ENCODE measurements at places on chromosomes 7 and 10.

DNA sequence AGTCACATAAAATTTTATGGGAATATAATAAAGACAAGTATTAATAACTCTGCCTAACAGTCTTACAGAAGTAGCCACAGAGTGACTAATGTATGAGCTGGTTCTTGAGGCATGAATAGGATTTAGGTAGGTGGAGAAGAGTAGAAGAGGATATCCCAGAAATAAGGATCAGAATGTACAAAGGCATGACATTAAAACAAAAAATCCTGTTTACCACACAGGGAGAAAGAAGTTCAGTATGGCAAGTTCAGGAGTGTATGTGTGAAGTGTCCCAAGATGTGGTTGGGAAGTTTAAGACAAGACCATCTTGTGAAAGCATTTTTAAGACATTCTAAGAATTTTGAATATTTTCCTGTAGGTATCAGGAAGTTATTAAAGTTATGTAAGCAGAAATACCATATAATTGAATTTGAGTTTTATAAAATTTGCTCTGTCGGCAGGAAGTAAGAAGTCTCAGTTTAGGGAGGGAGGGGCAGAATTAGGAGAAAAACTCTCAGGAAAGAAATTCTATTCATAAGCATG lies 64.7 kb upstream of the CAV2 start:
- no peak for DNase-seq

GRCh38 chr7:95225301-95225700 lies 99.0 kb downstream of the PON1 start:
- DNase-seq, result no peak

GRCh38 chr7:100418930-100419659 lies 9.4 kb downstream of the ZCWPW1 start:
- DNase-seq, result no peak

DNA sequence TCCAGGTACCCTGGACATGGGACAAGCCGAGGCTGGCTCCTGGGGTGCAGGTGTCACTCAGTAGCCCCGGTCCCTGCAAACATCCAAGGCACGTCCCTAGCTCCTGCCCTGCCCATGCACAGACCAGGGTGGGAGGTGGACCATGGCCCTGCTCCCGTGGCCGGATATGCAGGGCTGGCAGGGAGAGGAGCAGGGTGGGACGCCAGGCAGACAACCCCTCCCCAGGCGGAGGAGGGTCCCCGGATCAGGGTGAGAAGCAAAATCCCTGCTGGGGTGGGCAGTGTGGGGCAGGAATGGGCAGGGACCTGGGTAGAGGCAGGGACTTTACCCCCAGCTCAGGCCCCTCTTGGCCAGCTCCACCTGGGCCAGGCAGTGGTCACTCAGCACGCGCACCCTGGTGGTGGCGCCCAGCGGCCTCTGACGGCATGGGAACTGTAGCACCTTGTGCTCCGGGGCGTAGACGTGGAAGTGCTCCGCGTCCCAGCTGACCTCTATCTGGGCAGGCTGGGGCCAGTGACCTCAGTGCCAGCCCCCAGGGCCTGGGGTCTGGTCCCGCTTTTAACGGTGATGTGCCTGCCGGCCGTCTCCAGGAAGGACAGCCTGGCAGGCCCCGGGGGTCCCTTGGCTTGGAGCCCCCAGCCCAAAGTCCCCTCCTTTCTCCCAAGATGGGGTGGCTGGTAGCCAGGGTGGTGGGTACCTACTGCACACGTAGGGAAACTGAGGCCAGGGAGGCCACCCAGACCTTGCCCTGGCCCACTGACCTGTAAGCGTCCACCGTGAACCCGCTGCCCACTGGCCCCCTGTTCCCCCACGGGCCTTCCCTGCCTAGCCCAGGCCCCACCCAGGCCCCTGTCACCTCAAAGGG lies 1.2 kb downstream of the GRIFIN start:
- DNase-seq, result no peak

DNA sequence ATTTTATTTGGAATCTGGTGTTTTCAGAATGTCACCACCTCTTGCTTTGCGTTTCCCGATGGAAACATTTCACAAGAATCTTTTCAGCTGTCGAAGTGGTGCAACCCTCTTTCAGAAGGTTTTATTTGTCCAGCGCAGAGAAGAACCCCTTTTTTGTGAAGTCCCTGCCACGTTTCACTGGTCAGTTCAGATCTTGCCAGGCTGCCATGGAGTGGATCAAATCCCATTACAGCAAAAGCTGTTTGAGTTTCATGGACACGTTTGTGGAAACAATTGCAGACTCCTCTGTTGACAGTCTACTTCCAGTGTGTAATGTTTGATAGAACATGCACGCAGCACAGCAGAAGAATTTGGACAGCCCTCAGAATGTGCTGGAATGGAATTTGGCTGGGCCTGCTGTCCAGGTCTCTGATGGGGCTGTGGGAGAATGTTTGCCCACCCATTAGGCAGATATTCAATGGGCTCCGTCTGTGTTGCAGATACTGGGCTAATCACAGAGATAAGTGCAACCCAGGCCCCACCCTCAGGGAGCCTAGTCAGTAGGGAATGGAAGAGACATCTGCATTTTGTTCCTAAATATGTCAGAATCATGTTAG lies 143.2 kb downstream of the GRK5 start:
- no peak for DNase-seq

- DNase-seq, result no peak
Observed at GRCh38 chr10:104260775-104261115, 6.1 kb downstream of the GSTO1 start.

Data from effector memory CD4-positive, alpha-beta T cell (primary cell).